ENCODE measurements at places on chromosomes 3 and 15.

GRCh38 chr15:58698887-58699641 lies 50.4 kb downstream of the ADAM10 start:
- DNase-seq: no peak

- no peak for DNase-seq
Observed at GRCh38 chr15:71469413-71469812, 340.9 kb upstream of the NR2E3 start.

GRCh38 chr3:51403675-51404074 lies 12.6 kb downstream of the RBM15B start:
- no peak for DNase-seq

- DNase-seq: no peak
Observed at GRCh38 chr15:60752973-60753720, 274.2 kb upstream of the ICE2 start.

GRCh38 chr3:166444336-166444735 lies 607.1 kb upstream of the BCHE start:
- DNase-seq: no peak

DNA sequence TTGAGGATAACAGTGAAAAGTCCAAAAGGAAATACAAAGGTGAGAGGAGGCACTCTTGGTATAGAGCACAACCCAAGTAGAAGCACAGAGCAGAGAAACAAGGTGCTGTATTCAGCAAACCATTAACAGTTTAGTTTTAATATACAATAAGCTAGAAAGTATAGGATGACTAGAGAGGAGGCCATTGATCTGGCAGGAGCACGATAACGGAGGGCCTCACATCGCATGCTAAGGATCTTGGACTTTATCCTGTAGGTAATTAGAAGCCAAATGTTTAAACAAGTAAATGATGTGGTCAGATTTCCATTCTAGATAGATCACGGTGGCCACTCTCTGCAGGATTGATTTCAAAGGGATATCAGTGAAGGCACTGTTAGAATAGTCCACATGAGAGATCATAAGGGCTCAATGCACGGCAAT lies 935.0 kb downstream of the ROBO1 start:
- DNase-seq: no peak

DNA sequence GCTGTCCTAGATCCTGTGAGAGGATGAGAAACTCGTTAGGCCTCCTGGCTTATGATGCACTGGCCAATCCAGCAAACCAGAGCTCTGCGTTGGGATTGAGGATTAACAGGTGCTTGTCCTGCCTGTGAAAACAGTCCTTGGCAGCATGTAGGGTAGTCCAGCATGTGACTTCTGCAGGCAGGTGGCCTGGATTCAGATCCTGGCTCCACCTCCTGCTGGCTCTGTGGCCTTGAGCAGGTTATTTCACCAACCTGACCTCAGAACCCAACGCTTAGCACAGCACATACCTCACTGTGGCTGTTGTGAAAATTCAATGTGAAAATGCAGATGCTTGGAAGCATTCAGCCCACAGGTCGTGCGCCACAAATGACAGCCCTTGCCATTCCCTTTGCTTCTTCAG lies 33.6 kb downstream of the PLA2G4D start:
- no peak for DNase-seq

GRCh38 chr15:58951388-58952007 lies 18.0 kb upstream of the SLTM start:
- no peak for DNase-seq

DNA sequence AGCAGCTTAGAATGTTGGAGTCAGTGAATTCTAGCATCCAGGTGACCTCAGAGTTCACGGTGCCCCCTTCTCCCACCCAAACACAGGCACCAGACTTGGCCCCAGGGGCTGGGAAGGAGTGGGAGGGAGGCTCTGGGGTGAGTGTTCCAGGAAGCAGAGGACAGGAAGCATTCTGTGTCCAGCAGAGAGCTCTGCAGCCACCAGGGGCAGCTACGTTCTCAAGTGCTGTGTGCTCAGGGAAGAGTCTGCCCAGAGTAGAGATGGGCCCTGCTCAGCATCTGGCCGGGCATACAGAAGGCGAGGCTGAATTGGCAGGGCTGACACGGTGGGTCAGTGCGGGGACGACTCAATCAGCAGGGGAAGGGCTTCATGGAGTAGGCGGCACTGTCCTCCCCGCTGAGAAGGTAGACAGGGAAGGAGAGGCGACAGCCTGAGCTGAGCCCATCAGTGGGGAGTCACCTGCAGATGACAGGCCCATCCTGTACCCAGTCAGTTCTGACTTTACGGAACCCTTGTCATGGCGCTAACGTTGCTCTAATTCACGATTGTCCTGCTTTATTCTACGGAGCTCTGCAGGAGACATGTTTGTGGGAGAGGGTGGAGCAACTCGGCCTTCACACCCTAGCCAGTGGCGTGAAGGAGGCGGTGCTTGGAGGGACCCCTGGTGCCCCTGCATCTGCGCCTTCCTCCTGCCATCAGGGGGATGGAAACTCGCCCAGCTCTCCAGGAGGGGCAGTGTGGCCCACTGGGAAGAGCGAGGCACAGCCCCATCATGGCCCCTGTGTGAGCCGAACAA lies 82.2 kb downstream of the C3orf70 start:
- DNase-seq: no peak

DNA sequence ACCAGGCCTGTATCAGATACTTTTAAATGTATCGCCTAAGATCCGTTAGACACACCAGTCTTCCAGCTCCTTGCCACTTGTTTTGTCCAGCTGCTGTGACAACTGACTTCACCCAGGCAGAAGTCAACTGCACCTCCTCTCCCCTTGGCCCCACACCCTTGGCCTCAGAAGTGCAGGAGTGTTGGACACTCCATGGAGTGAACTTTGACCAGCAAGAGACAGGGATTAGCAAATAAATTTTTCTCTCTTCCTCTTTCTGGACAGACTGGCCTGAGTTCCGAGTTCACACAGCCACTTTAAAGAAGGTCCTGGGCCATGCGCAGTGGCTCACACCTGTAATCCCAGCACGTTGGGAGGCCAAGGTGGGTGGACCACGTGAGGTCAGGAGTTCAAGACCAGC lies 2.9 kb upstream of the CLN6 start:
- DNase-seq: no peak

DNA sequence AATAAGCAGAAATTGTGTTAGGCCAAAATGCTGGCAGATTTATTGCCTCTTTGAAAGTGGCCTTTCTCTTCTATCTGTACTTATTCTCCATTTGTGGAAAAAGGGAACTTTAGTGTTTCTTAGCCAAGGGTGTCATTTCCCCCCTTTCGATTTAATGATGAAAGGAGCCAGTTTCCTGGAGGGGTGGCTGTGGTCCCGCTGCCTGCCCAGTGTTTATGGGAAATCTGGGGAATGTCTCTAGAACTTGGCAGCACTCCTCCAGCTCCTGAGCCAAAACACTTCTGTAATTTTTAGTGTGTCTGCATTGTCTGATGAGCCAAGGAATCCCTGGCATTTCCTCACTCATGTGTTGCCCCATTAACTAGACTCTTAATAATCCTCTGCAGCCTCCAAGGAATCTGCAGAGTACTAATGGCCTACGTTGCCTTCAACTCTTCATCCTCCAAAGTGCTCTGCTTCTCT lies 448.8 kb downstream of the GRM7 start:
- no peak for DNase-seq

GRCh38 chr15:57591822-57592367 lies at the start of gene MYZAP:
Gene MYZAP, plus strand, starts transcription at chr15:57591904. Its CDS starts 131 bp downstream, at chr15:57592035.
- DNase-seq: no peak

- no peak for DNase-seq
Observed at GRCh38 chr3:177948716-177949425, 587.4 kb upstream of the KCNMB2 start.

GRCh38 chr15:49212897-49213296 lies 42.9 kb downstream of the GALK2 start:
- DNase-seq: no peak

- DNase-seq: no peak
Observed at GRCh38 chr3:192825657-192826200, 91.9 kb downstream of the MB21D2 start.

DNA sequence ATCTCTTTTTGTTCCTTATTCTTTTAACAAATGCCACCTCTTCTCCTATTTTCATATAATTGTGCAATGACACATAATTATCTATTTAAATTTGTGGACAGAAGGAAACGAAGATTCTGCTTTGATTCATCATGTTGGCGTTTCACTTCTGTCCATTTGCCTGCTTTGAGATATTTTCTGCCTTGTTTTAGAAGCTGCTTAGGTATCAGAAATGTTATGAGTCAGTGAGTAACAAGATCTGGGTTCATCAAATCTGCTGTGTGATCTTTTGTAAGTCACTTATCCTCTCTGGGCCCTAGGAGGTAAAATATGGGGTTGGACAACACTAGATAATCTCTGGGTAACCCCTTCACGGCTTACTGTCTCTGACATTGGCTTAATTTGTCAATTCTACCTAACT lies 7.3 kb upstream of the MINDY4B start:
- DNase-seq: no peak

DNA sequence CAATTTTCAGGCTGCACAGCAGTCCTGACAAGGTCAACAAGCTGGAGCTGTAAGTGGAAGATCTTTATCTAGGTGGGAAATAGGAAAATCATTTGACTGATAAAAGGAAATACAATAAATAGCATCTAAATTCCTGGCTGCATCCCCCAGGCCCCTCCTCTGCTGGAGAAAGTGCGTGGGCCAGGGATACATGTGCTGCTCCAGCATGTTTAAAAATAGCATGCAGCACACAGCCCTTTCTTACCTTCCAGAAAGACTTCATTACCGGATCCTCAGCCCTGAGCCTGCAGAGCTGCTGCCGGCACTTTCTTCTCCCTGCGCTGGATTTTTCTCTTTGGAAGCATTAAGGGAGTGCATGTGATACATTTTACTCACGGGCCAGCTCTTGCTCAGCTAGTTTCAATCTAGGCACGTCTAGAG lies 77.3 kb downstream of the HMG20A start:
- DNase-seq: no peak

DNA sequence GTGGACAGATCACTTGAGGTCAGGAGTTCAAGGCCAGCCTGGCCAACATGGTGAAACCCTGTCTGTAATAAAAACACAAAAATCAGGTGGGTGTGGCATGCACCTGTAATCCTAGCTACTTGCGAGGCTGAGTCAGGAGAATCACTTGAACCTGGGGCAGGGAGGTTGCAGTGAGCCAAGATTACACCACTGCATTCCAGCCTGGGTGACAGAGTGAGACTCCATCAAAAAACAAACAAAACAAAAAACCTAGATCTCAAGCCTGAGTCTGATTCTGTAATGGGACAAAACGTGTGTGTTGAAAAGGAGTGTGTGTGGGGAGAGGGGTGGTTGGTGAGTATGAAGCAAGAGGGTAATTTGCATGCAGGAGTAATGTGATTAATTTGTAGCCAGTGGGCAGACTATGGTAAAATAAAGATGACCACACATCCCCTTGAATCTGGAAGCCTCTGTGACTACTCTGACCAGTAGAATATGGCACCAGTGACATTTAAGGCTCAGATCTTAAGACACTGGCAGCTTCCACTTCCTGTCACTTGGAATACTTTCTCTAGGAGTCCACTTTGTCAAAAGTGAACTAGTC lies 18.4 kb upstream of the OPA1 start:
- DNase-seq: no peak

DNA sequence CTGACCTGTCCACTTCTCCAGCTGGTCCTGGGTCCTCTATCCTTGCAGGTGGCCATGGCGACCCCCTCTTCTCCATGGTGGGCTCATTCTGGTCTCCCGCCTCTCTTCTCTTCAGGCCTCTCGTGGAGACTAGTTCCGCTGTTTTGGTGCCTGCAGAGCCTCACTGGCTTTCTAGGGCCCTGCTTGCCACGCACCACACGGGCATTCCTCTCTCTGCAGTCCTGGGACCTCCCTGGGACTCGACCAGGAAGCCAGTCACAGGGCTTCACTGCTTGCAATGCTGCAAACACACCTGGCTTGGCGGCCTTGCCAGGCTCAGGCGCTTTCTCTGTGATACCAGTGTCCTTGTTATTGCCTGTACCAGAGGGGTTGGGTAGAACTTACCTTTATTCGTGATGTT lies 9.1 kb downstream of the SLC28A1 start:
- DNase-seq: no peak

- DNase-seq: no peak
Observed at GRCh38 chr3:56788521-56788920, 13.2 kb downstream of the ARHGEF3 start.

GRCh38 chr15:77980098-77980497 lies 97.4 kb downstream of the TBC1D2B start:
- no peak for DNase-seq

DNA sequence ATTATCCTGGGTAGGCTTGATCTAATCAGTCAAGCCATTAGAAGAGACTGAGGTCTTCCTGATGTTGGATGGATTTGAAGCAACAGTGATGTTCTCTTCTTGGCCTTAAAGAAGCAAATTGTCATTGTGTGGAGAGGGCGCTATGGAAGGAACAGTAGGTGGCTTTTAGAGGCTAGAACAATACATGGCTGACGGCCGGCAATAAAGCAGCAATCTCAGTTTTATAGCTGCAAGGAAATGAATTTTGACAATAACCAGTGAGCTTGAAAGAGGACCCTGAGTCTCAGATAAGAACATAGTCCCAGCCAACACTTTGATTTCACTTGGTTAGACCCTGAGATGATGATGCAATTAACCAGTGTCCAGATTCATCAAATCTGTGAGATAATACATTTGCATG lies 302.1 kb downstream of the NSUN3 start:
- DNase-seq: no peak

DNA sequence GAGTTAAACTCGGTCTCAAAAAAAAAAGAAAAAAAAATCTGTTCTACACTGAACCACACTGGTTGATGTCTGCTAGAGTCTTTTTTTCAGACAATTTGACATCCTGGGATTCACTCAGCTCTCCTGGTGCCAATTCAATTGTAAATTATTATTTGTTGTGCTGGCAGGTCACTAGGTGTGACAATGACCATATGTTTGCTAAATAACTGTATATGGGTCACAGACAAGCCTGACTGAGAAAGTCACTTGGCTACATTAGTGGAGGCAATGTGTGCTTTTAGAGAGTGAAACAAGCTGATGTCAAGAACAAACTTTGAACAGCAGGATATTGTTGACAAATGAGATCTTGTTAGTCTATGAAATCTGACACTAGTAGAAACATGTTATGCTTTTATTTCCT lies 1379.1 kb downstream of the ZPLD1 start:
- DNase-seq: no peak

- no peak for DNase-seq
Observed at GRCh38 chr15:90624278-90624981, 92.7 kb upstream of the BLM start.

- DNase-seq: no peak
Observed at GRCh38 chr3:128709506-128710210, 16.3 kb upstream of the RAB7A start.

- no peak for DNase-seq
Observed at GRCh38 chr3:34394978-34395748, 596.7 kb downstream of the PDCD6IP start.
